ENCODE measurements at places on chromosomes 2 and 18. TPM values are rescaled to one million over a fixed set of nuclear protein-coding genes. Genes with fewer than 3 reads are reported as not detected.

MAPK4 gene
- total RNA-seq, result 19.5 TPM

GATA6 gene
- total RNA-seq, result 0.54 TPM

ZNF385B gene
- total RNA-seq, result 10.5 TPM

ARHGAP28 gene
- total RNA-seq, result 28.7 TPM

SNTG2 gene
- total RNA-seq, result 4.9 TPM

LDLRAD4 gene
- 81.6 TPM for total RNA-seq

ZFP36L2 gene
- 6.6 TPM for total RNA-seq

FBXO48 gene
- 1.5 TPM for total RNA-seq

DLX1 gene
- total RNA-seq, result not detected

TM4SF20 gene
- not detected for total RNA-seq

PLGLB1 gene
- 13.8 TPM for total RNA-seq

SRD5A2 gene
- total RNA-seq, result 0.18 TPM

CCDC74A gene
- 5.6 TPM for total RNA-seq

SMAD2 gene
- 65.2 TPM for total RNA-seq

C2orf74 gene
- total RNA-seq, result 6.6 TPM

GNAL gene
- 40.9 TPM for total RNA-seq

FSIP2 gene
- total RNA-seq, result 3.3 TPM

TCF23 gene
- total RNA-seq, result not detected

FBLN7 gene
- total RNA-seq, result 5.3 TPM

ELP2 gene
- total RNA-seq, result 134 TPM

RTP5 gene
- total RNA-seq, result 1.3 TPM

NPAS2 gene
- 1.3 TPM for total RNA-seq

AAK1 gene
- total RNA-seq, result 58.2 TPM

RBM45 gene
- total RNA-seq, result 24.0 TPM

CPO gene
- not detected for total RNA-seq

GEN1 gene
- 21.1 TPM for total RNA-seq

EHD3 gene
- 11.8 TPM for total RNA-seq

KIF5C gene
- total RNA-seq, result 340 TPM

ABCG5 gene
- total RNA-seq, result not detected

TRIM54 gene
- total RNA-seq, result 1.2 TPM

RESP18 gene
- 1.1 TPM for total RNA-seq

RAX gene
- total RNA-seq, result 2.0 TPM

LIMS2 gene
- 3.3 TPM for total RNA-seq

LYG2 gene
- not detected for total RNA-seq

C2orf15 gene
- total RNA-seq, result 5.5 TPM

MERTK gene
- 6.4 TPM for total RNA-seq

NOTO gene
- not detected for total RNA-seq

CTAGE1 gene
- not detected for total RNA-seq

HOXD13 gene
- not detected for total RNA-seq

ARHGAP15 gene
- 2.9 TPM for total RNA-seq

ST8SIA3 gene
- total RNA-seq, result 32.3 TPM

NLRC4 gene
- total RNA-seq, result 0.36 TPM

SCN3A gene
- total RNA-seq, result 139 TPM

L3MBTL4 gene
- 2.9 TPM for total RNA-seq

Measured in cerebellum (tissue), 4 donors.